ENCODE measurements at places on chromosomes 5 and 9.

GRCh38 chr5:139246394-139246793, 47.1 kb upstream of the MATR3 start:
- DNase-seq, result no peak

GRCh38 chr5:33978306-33978705, 6.2 kb downstream of the SLC45A2 start:
- DNase-seq, result no peak

DNA sequence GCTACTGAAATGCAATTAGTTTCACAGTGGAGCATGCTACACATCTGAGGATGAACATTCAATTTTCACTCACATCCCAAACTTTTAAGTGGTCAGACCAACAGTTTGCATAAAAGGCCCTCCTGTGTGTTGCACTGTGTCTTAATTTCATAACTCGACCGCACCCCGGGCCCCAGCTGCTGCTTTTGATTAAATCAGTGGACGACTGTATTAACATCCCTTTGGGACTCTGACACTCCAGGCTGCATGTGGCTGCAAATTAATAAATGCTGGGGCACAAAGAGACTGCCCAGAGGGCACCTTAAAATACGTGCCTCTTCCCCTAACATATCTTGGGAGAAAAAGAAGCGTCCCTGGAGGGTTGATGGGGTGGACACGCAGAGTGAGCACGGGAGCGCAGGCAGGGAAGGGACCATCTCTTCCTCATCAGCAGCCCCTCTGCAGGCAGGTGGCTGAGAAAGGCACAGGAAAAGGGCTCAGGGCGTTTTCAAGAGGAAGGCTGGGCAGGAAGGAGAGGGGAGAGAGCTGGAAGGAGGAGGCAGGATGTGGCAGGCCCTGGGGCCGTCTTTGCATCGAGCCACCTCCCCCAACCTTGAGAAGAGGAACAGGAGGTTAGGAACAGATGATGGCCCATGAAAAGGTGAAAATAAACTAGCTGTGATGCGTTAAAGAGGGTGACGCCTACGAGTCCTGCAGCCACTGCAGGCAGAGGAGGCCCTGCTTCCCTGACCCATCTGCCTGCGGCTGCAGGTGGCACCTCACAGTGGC, 18.6 kb downstream of the MED10 start:
- DNase-seq, result peak; percentile 7

GRCh38 chr9:33244137-33244784, 4.3 kb downstream of the SPINK4 start:
- DNase-seq, result no peak

DNA sequence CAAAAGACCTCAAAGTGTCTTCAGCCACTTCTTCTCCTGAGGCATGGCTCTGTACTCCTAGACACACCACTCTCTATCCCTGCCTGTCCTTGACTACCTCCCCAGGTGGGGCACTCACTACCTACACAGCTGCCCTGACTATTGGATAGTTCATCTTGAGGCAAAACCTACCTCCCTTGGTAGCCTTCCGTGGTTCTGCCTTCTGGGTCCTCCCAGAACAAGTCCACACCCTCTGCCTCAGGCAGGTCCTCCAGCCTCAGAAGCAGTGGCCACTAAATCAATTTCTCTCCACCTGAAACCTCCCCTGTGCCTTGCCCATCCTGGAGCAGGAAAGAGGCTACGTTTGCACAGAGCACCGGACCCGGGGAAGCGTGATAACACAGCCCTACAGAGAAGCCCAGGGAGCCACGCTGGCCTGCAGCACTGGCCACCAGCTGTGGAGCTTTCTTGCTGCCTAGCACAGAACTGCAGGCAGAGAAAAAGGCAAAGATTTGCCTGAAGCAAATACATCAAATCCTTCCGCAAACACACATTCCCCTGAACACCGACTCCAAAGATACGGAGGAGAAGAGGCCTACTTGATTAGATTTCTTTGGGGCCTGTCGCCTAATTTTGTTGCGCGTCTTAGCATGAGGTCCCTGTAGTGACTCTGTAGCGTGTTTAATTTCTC, 141.8 kb downstream of the C9orf50 start:
- no peak for DNase-seq

- DNase-seq, result no peak
Measured at GRCh38 chr5:155046591-155046990, 33.0 kb downstream of the KIF4B start.

- no peak for DNase-seq
Measured at GRCh38 chr9:124652203-124652602, 118.9 kb downstream of the NR6A1 start.

- DNase-seq, result no peak
Measured at GRCh38 chr5:159420940-159421339, 90.7 kb upstream of the IL12B start.

DNA sequence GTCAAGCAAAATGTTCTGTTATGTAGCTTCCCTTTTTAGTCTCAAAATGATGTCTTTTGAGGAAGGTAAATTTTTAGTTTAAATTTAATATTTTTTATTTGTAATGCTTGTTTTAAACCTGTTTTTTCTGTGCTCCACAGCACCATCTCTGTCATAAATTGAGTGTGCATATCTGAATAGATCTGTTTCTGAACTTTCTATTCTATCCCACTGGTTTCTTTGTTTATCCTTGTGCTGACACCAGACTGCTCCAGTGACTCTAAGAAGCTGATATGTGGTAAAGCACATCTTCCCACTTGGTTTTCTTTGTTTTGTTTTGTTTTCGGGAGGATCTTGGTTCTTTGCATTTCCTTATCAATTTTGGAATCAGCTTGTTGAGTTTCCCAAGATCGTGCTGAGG, 7.1 kb upstream of the RNF145 start:
- no peak for DNase-seq

GRCh38 chr5:3317051-3317795, 278.4 kb upstream of the IRX1 start:
- no peak for DNase-seq

- DNase-seq, result no peak
Measured at GRCh38 chr5:122180863-122181548, 51.7 kb downstream of the ZNF474 start.

DNA sequence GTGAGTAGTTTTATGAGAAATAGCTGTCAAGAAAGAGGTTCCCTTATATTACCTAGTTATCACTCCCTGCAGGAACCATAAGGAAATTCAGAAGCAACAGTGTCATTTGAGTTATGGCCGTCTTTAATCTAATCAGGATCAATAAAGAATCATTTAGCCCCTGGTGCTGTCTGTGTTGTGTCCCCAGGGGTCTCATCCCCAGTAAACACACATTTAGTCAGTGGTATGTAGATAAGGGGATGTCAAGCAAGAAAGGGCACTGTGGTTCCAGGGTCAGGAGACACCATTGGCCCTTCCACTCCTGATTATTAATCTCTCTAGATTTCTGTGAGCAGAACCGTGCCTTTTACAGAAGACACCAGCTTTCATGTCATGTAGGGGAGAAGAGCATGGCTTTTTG, 158.0 kb upstream of the SEMA6A start:
- DNase-seq, result no peak

- no peak for DNase-seq
Measured at GRCh38 chr5:115435778-115436712, 108.5 kb downstream of the FEM1C start.

DNA sequence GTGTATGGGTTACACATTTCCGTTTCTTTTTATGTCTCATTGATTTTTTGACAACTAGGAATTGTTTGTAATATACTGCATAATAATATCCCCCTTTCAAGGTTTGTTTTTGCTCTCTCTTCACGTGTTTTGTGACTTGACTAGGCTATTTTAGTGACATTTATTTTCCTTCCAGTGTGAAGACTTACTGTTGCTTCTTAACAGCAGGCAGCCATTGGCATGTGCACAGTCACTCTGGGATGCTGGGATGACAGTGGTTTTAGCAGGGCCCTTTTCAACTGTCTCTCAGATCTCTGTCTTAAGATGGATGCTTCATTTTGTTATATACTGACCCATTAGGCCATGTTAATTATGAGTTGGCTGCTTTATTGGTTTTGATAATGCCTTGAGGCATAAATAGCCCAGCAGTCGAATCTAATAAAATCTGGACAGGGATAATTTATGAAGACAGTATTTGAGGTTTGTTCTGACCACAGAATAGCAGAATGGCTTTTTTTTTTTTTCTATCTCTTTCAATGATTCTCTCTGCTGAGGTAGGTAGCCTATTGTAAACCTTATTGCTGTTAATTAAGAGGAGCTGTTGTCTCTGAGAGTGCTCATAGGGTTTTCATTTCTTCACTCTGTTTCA, 536.0 kb downstream of the GABRG2 start:
- no peak for DNase-seq

DNA sequence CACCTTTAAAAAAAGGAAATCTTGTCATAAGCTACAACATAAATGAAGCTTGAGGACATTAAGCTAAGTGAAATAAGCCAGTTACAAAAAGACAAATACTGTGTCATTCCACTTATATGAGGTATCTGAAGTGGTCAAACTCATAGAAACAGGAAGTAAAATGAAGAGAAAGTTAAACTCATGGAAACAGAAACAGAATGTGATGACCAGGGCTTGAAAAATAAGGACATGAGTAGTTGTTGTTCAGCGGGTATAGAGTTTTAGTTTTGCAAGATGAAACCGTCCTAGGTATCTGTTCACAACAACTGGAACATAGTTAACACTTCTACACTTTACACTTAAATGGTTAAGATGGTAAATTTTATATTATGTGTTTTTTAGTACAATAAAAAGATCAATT, 47.8 kb upstream of the SLC1A3 start:
- DNase-seq, result no peak

DNA sequence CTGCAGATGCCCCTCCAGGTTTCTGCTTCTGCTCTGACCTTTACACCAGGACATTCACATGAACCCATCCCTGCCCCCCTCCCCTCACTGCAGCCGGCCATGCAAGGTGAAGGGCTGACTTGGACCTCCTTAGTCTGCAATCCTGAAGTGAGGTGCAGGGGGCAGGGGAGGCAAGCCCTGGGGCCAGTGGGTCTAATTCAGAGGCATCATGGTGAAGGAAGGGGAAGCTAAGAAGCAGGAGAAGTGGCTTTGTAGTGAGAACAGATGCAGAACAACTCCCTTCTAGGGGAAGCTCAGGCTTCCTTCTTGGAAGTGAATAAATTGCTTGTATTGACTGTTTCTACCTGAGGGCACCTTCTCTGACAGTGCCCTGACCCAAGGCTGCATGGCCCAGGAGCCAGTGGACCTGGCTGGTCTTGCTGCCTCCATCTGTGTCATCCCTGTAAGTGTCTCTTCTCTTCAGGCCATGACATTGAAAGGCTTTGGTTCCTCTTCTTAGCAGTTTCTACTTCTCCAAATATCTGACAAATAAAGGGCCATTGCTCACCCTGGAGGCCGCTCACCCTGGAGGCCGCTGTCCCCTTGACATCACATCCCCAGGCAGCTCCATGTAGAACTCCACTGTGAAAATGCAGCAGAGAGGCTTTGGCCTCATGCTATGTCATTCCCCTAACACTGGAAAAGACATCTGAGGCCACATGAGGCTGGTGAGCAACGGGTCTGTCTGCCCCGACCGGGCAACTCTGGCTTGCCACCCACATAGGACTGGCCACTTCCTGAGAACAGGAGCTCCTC, 55.3 kb downstream of the GADD45G start:
- no peak for DNase-seq
